ENCODE measurements at places on chromosomes 1 and 21.

DNA sequence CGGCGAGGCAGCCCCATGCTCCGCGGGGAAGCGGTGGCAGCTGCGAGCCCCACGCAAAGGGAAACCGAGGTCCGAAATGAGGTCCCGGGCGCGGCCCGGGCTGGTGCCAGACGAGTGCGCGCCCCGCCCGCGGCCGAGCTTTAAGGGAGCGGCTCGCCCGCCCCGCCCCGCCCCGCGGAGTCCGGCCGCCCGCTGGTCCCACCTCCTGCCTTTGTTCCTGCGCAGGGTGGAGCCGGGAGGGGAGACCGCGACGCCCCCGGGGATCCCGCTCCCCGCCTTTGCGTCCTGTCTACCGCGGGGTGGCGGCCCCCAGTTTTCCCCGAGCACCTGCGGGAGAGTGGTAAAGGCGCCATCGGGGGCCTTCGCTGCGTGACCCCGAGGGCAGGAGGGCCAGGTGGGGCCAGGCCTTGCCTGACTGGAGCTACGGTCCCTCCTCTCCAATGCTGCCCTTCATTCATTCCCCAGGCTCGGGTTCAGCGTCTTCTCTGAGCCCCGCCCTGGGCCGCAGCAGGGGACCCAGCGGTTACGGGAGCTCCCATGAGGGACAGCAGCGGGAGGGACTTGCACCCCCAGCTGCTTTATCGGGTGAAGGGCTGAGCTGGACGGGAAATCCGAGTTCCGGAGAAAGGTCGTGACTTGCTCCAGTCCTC lies at the start of gene HES2:
Gene HES2, minus strand, starts transcription at position 116 of the 650 bp plus-strand sequence. Its CDS starts 99 bp downstream, at position 17.
- no peak for DNase-seq

GRCh38 chr1:20265250-20265649 lies 25.4 kb upstream of the VWA5B1 start:
- no peak for DNase-seq

DNA sequence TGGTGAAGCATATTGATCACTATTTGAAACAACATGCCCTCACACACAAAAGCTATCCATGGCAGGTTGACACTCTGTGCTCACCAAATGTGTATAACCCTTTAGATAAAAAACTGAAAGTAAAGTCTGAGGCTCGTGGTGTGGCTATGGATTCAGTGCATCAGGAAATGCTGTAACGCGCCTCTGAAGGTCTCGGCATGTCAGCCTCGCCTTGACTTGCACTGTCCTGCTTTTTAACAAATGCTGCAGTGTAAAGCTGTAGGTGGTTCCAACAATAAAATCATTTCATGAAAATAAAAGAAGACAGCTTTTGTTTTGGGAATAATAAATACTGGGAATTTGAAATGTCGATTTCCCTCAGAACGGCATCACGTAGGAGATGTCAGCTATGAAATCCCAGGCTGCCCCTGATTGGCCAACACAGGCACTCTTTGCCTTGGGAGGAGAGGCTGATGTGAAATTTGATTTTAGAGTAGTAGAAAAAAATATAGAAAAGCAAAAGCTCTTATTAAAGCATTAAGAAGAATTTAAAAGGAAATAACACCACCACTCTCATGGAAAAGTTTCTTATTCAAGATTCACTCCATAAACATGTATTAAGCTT lies 168.2 kb downstream of the DSCAM start:
- no peak for DNase-seq

GRCh38 chr1:27570356-27570755 lies 33.6 kb downstream of the AHDC1 start:
- no peak for DNase-seq

- no peak for DNase-seq
These were observed 38.9 kb downstream of the LEPR start for GRCh38 chr1:65459397-65459768.

DNA sequence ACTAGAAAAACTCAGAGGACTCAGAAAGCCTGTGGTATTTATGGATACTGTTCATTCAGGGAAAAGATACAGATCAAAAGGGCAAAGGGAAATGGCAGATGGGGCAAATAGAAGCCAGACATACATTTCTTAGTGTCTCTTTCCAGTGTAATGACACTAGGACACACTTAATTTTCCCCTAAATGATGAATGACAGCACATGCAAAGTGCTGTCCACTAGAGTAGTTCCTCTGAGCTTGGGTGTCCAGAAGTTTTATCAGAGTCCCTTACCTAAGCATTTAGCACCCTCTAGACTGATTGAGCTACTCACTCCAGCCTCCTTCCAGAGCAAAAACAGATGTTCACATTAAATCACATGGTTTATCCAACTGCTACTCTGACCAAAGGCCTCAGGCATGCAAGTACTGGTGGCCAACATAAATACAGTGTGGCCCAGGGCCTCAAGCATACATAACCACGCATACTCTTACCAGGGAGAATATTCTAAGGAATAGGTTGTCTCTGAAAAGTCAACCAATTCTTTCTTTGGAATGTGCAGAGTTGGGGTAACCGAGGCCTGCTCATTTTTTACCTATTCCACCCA lies 166.9 kb downstream of the NCAM2 start:
- DNase-seq: no peak

DNA sequence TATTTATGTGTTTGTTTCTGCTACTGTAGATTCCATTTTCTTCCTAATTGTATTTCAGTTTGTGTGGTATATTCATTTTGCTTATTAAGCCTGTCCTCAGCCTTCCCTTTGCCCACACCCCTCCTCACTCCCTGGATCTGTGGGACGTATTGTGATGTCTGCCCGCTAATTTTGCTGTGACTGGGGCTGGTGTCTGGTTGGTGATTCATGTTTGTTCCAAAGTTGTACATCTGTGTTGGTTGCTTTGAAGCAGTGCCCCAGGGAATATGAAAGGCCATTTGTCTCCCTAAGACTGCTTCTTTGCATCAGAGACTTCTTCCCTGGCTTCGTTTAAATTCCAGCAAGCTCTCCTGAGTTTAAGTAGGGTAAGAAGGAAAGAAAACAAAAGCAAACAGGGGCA lies 289.5 kb upstream of the SGIP1 start:
- no peak for DNase-seq

- no peak for DNase-seq
These were observed 80.3 kb upstream of the EXO1 start for GRCh38 chr1:241767737-241768136.

DNA sequence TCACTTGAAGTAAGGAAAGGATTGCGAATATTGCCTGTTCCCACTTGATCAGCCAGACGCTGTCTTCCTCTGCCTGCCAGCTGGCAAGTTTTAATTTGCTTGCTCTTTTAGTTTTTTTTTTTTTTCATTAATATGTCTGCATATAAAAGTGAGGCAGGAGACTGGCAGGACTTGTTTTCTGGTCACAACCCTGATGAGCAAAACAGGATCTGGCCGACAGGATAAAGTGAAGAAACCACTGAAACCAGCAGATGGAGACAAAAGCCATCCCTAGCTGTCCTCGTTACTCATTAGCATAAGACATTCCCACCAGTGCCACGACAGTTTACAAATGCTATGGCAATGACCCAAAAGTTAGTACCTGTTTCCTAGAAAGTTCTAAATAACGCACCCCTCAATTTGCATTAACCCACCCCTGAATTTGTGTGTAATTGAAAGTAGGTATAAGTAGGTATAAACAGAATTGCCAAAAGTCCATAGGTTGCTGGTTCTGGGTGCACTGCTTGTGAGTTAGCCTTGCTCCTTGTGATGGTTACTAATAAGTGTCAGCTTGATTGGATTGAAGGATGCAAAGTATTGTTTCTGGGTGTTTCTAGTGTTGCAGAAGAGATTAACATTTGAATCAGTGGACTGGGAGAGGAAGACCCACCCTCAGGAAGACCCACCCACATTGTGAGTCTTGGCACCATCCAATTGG lies 60.8 kb downstream of the ZNF684 start:
- DNase-seq: peak; percentile 76

DNA sequence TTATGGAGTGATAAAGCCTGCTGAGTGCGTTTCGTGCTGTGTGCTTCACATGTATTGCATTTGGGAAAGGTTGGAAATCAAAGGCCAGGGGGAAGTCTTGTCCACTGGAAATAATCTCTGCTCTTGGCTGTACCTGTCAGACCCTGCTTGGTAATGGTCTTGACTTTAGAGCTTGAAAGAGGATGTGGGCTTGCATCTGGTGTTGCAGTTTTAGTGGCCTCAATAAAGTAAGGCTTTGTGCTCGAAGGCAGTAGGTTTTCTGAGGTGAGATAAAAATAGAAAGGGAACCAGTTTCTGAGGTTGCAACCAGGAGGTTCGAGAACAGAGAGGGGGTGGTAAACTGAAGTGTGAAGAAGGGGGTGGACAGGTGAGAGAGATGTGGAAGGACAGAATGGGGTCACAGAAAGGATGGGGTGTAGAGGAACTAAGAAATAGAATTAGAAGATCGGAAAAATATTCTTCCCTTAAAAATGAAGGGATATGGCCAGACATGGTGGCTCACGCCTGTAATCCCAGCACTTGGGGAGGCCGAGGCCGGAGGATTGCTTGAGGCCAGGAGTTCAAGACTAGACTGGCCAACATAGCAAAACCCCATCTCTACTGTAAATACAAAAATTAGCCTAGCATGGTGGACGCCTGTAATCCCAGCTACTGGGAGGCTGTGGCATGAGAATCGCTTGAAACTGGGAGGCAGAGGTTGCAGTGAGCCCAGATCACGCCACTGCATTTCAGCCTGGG lies 1.5 kb downstream of the S100PBP start:
- no peak for DNase-seq

All from NCI-H2029 treated with DMSO at 0.1 percent for 48 hours (cell line).